ENCODE measurements at places on chromosomes 16 and 17.

DNA sequence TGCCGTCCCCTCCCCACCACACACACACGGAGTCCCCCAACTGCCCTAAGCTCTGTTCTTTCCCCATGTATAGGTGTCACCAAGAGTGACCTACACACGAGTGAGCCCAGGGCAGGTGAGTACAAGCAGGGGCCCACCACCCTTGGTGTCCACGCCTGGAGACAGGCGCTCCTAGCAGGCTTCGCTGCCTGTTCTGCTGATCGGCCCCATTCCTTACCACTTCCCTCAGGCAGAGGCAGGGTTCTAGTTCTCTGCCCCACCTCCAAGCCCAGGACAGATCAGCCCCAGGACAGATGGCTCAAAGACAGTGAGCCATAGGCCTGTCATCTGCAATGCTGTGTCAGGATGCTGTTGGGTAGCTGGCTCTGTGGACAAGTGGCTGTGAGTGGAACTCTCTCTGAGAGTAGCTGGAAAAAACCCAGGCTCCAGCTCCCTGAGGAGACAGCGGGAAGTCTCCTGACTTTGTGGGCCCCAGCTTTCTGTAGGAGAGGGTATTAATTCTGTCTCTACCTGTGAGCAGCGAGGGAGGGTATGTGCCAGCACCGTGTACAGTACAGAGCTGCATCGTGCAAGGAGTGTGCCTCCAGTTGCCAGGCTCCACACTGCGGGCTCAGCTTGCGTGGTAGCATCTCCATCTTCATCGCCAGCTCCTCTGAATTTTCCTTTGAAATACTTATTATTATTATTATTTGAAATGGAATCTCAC lies 897 bp downstream of the TP53I13 start:
- peak; percentile 35 for DNase-seq

DNA sequence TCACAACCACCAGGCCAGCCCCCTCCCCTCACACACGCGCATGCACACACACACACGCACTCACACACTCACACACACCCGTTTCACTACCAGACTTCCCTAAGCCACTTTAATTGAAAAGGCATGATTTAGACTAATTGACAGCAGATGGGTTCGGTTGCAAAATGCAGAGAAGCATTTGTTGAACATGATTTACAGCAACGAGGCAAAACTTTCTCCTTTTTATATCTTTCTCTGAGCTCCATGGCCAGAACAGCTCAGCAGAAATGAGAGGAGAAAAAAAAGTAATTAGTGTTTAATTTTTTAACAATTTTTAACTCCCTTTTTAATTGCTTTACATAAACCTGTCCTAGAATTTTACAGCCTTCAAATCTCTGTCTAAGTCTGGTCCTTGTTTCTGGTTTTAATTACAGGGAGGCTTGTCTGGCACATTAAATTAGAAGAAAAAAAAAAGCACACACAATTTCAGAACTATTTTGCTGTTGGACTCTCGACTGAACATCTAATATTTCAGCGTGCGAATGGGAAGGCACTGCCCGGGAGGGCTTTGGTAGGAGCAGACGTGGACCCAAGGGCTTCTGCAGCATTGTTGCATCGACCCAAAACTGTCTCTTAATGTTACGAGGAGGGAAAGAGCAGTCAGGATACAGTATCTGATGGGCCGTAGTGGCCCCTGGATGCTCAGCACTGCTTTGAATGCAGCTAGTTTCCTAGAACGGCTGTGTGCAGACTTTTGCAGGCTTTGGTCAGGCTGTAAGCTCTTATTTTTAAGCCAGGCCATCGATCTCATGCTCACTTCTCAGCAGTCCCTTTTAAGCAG lies 255.9 kb downstream of the SOX9 start:
- peak; percentile 48 for DNase-seq

DNA sequence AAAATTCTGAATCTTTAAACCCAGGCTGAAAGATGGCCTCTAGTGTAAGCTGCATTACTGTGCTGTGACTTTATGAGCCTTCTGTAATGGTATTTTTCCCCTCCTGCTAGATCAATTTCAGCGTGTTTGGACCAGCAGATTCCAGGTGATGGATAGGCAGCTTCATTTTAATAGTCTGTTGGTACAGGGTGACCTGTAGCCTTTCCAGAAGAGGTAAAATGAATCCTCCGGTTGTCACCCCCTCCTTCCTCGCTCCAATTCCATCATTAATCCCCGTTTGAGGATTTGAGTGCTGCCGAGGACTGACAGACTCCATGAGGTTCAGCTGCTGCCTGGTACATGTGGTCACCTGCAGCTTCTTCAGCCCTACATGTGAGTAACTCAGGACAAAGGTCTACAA lies 48.9 kb downstream of the MYH3 start:
- no peak for DNase-seq

GRCh38 chr16:30748634-30749445 lies 615 bp downstream of the PHKG2 start:
- peak; percentile 52 for DNase-seq

DNA sequence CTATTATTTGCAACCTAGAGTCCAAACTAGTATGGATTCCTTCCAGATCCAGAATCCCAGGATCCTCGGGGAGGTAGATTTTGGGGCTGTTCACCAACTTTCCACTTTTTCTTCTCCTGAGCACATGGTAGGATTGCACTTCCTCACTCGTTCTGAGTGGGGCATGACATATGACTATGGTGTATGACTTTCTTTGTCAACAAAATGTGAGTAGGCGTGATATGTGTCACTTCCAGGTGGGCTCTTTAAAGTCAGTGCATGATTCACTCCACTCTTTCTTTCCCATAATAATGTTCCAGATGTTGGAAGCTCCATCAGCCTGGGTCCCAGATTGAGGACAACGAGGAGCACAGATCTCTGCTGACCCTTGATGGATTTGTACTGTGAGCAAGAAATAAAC lies 21.5 kb downstream of the IRX5 start:
- DNase-seq: no peak

DNA sequence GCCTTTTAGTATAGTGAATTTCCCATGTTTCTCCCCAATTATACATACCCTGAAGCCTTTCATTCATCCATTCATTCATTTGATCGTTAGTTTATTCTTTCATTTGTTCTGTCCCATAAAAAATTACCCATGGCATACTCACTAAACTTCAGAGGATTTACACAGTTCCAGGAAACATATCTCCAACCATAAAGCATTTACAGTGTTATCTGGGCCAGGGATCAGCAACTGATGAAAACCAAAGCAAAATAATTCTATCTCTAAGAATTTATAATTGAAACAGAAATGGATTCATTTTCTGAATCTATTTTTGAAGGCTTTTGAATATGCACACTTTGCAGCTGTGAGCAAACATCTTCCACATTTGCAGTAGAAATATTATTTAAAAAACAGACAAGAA lies 547.7 kb downstream of the KCNJ2 start:
- no peak for DNase-seq

- no peak for DNase-seq
Observed at GRCh38 chr16:60060731-60061130, 1326.6 kb upstream of the GOT2 start.

DNA sequence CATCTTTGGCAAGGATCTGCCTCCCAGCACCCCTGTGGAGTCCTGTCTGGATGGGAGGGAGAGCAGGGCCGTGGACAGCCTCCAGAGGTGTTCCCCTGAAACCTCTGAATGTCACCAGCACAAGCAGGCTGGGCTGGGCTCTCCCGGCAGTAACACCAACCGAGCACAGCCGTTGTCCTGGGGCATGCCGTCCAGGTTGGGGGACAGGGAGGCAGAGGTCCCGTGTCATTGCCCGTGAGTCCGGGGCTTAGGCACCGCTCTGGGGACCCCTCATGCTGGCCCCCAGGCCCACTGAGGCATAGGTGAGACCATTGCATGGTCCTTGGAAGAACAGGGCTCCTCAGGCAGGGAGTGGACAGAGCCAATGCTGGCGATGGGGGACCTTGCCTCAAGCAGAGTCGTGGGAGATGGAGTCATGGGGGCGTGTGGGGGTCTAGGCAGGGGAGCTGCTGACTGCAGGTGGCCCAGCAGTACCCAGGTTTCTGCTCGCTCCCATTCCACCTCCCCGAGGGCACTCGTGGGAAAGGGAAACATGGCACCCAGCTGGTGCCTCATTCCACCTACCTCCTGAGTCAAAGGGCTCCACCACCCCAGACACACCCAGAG lies 17.5 kb downstream of the ENDOV start:
- DNase-seq: no peak

DNA sequence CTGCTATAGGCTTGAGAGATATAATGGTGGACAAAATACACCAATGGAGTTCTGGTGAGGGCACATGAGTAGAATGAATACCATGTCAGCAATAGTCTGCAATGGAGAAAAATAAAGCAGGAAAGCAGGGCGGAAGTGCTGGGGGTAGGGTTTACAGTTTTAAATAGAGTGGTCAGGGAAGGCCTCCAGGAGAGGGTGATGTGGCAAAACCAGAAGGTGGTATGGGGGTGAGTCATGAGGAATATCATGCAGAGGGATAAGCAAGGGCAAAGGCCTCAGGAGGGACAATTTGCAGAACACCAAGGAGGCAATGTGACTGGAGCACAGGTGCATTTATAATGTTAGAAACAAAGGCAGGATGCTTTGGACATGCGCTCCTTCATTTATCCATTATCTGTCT lies 102.0 kb downstream of the ITFG1 start:
- DNase-seq: peak; percentile 37

DNA sequence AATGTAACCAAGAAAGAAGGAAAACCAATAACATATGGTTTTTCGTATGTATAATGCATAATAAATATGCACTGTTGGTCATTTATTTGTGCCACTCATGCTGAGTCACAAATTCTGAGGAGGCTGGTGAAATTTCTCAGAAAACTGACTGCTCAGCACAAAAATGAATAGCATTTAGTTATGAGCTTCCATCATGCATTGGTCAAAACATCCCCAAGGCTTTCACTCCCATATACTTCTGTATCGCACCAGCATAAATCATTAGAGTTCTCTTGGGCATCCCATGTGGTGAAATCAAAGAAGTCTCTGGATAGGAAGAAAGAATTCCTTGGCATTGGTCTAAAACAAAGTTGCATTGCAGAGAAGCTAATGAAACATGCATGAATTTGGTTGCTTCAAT lies 785.6 kb upstream of the CDH8 start:
- no peak for DNase-seq

GRCh38 chr17:55451203-55451641 lies 29.6 kb upstream of the MMD start:
- peak; percentile 69 for DNase-seq

- DNase-seq: peak; percentile 31
Observed at GRCh38 chr16:74226338-74226954, 70.2 kb upstream of the PSMD7 start.

DNA sequence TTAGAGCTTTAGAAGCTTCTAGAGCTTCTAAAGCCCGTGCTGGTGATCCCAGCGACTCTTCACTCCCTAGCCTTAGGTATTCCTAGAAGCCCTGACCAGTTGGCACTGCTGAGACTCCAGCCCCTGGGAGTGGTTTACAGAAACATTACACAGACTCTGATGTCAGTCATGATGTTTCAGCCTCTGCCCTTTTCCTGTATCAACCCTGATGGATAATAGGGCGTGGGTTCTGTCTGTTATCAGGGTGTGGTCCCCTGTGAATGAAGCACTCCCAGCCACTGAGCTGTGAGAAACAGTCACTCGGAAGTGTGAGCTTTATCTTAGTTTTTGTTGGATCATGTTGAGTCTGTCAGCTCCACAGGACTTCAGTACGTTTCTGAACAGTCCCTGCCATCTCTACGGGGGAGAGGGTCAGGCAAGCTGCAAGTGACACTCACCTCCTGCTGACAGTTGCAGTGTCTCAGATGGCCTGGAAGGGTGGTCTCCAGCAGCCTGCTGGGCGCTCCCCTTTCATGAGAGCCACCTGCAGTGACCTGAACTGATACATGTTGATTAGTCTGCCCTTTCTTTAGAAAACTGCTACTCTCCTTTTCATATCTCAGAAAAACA lies 12.8 kb downstream of the GOSR2 start:
- DNase-seq: no peak

DNA sequence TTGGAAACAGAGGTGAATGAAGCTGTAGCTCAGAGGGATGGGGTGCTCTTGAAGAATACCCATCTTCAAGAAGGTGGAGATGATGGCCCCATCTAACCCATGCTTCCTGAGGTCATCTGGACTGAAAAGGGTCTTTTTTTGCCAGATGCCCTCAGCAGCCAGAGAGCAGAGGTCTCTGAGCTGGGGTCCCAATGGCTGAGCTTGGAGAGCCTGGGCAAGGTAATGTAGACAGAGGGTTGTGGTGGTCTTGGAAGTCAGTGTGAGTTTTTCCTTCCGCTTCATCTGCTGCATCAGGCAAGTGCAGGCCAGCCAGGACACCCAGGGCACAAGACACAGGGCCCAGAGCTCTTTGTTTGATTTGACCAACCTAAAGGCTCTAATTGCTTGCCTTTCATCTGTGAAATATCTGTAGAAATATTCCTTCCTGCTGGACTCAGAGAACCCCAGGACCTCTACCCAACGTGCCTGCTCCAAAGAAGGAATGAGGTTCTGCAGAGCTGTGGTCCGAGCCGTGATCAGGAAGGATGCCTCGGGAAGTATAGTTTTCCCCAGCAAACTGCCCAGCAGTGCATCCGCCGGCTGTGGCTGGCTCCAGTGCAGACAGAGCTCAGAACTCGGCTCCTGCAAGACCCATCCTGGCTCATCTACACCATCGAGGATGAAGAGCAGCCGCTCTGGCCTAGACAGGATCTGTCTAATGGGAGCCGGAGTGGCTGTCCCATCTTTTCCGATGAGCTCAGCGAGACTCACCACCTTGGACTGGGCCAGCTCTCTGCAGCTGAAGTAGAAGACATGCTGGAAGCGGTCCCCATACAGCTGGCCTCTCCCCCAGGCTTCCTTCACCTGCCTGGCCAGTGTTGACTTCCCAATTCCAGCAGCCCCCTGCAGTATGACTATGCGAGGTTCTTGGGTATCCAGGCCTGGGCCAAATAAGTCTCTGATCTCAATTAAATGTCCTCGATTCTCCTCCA lies 25.2 kb downstream of the NLRP1 start:
- DNase-seq: no peak

DNA sequence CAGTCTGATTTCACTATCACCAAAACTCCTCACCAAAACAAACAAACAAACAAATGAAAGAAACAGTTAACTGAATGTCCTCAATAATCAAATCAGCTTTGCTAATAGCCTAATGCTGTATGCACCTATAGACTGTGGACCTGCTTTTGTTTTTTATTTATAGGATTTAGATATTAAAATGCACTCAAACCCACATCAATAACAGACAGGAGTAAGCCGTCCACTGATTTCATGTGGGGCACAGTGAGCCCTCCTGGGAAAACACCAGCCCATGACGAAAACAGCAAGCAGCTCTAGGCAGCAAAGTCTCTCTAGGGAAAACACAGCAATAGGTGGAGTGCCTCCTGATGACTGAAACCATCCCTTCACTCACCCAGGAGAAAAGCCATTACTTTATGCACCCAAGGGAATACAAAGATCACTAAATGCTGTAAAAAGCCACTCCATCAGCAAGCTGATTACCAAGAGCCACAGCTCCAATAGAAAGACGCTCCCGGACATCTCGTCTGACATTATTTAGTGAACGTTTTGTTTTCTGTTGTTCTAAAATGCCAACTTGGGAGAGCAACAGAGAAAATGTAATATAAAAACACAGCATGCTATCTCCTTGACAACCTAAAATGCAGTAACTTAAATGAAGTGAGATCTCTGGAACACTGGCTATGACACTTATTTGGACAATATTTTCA lies 47.8 kb downstream of the ANKFY1 start:
- DNase-seq: no peak

- no peak for DNase-seq
Observed at GRCh38 chr16:78592111-78592510, 492.7 kb downstream of the WWOX start.
